T-helper 2 cell treated with Interferon-gamma antibody and Interleukin-4, amounts not matched to agents 5 μg/mL and 100 μg/mL, for 36 hours (primary cell): ENCODE measurements at places on chromosomes 5 and 9.

- no peak for DNase-seq
Observed at GRCh38 chr9:131423171-131423581, 29.3 kb downstream of the PRRC2B start.

DNA sequence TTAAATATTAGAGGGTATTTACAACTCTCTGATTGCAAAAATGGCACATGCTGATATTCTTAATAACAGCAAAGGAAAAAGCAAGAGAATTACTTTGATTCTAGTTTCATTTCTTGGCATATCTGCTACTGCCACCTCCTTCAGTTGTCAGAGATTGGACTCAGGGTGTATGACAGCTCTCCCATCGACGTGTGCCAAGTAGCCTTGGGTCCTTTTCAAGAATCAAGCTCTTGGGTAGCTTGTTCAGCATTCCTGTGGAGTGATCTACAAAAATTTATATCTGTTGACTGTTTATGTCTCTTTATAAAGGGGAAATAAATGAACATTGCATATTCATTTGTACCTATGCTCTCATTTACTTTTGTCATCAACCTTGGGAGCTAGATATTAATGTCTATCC lies 315.6 kb downstream of the PRR16 start:
- no peak for DNase-seq

GRCh38 chr9:74379718-74380117 lies 117.4 kb upstream of the RORB start:
- DNase-seq: no peak

- DNase-seq: no peak
Observed at GRCh38 chr9:4170231-4170630, 129.6 kb downstream of the GLIS3 start.

GRCh38 chr9:134968011-134968822 lies 50.5 kb upstream of the FCN1 start:
- no peak for DNase-seq
